ENCODE measurements at places on chromosomes 3 and 15. TPM values are rescaled to one million over a fixed set of nuclear protein-coding genes. Genes with fewer than 3 reads are reported as not detected.
A peak's percentile ranks its signal among the peaks of the same experiment; 100 is the strongest.

The SLC12A1 gene
- not detected for total RNA-seq

The SCG5 gene
- 1.6 TPM for total RNA-seq

The CCR3 gene
- not detected for total RNA-seq

- H3K27ac ChIP-seq, result no peak overlapping the region
- H3K4me3 ChIP-seq, result no peak overlapping the region
Measured at GRCh38 chr3:120693439-120694171, 11.6 kb upstream of the HGD start.

- H3K36me3 ChIP-seq, result no peaks in the 10 kb centered on the region
- H3K27me3 ChIP-seq, result peaks cover 26% of the 10 kb centered on the region
- no peak for DNase-seq
- no peak overlapping the region for H3K27ac ChIP-seq
- H3K4me3 ChIP-seq, result no peak overlapping the region
Measured at GRCh38 chr3:12115849-12116248, 42.9 kb downstream of the TIMP4 start.

GRCh38 chr3:155745795-155746550 is 1.1 kb upstream of the PLCH1 start:
- peaks cover 15% of the 10 kb centered on the region for H3K4me1 ChIP-seq
- DNase-seq, result peak; percentile 21
- no peaks in the 10 kb centered on the region for H3K36me3 ChIP-seq

The CCDC54 gene
- total RNA-seq, result not detected

The COL6A5 gene
- not detected for total RNA-seq

DNA sequence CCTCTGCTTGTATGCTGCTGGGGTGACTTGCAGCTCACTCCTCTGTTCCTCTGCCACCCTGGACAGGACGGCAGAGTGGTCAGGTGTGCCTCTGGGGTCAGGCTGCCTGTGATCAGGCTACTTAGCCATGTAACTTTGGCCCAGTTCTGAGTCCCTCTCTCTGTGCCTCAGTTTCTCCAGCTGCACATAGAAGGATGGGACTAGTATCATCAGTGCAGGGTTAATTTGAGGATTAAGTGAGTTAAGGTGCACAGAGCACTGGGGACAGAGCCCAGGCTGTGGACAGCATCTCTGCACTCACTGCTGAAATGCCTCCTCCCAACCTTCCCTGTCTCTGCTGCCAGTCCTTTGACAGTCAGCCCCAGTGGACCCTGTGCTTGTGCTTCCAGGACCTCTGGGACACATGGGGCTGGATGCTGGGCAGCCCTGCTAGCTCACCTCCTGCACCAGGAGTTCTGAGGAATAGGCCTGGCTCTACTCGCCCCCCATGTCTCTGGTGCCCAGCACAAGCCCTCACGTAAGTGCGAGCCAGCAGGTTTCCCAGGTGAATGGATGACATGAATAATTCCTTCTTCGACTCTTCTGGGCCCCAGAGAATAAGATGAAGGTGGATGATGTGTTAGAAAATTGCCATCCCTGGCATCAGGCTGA is 19.3 kb upstream of the PRR23E start:
- H3K27ac ChIP-seq, result no peak overlapping the region
- H3K27me3 ChIP-seq, result peaks cover 15% of the 10 kb centered on the region
- no peak for DNase-seq
- H3K36me3 ChIP-seq, result no peaks in the 10 kb centered on the region
- no peaks in the 10 kb centered on the region for H3K4me1 ChIP-seq

DNA sequence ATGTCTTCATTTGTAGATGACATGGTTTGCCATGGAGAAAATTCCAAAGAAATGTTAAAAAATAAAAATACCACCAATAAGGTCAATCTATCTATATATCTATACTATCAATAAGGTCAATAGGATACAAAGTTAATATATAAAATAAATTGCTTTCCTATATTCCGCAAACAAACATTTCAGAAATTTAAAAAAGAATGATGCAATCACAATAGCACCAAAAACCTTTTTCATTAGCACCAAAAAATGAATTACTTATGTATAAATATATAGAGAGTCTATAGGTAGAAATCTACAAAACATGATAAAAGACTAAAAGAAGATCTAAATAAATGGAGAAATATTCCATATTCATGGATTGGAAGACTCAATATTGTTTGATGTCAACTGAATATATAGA is 22.8 kb upstream of the GOLGA8A start:
- peaks cover 4% of the 10 kb centered on the region for H3K27me3 ChIP-seq
- no peaks in the 10 kb centered on the region for H3K36me3 ChIP-seq
- no peak overlapping the region for H3K27ac ChIP-seq
- no peaks in the 10 kb centered on the region for H3K4me1 ChIP-seq
- no peak for DNase-seq

DNA sequence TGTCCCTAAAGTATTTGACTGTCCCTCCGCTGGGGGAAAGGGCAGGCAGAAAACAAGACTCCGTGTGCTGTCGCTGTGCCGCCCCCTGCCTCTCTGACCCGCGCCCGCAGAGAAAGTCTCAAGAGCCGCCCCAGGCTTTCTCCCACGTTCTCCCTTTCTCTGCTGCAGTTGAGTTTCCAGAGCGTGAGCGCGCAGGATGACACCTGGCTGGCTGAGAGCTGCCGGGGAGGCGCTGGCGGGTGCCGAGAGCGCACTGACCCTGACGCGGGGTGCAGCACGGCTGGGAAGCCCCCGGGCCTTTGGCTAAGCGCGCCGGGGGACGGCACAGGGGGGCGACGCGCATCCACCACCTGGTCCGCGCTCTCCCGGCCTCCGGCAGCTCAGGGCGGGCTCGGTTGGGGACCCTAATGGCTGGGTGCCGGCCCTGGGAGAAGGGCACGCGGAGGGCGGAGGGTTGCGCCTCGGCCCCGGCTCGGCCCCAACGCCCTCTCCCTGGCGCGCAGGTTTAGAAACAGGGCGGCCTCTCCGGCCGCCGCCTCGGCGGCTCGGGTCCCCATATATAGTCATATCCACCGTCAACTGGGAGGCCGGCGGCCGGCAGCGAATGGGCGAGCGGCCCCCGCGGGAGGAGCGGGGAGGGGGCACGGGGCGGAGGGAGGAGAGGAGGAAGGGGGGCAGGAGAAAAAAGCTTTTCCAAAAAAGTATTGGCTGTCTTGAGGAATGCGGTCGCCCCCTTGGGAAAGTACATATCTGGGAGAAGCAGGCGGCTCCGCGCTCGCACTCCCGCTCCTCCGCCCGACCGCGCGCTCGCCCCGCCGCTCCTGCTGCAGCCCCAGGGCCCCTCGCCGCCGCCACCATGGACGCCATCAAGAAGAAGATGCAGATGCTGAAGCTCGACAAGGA is at the start of gene TPM1:
TPM1 (plus strand) TSS at position 774 of the 903 bp plus-strand sequence; CDS start at position 857, 83 bp downstream.
- H3K27ac ChIP-seq, result no peak within 1 kb of the TSS
- H3K36me3 ChIP-seq, result no peaks in the 10 kb centered on the region
- peaks cover 54% of the 10 kb centered on the region for H3K27me3 ChIP-seq
- peak within 1 kb of the TSS; percentile 48 for H3K4me3 ChIP-seq
- peak; percentile 18 for DNase-seq

The SNX22 gene
- total RNA-seq, result 0.68 TPM

The KLF15 gene
- total RNA-seq, result 0.40 TPM

DNA sequence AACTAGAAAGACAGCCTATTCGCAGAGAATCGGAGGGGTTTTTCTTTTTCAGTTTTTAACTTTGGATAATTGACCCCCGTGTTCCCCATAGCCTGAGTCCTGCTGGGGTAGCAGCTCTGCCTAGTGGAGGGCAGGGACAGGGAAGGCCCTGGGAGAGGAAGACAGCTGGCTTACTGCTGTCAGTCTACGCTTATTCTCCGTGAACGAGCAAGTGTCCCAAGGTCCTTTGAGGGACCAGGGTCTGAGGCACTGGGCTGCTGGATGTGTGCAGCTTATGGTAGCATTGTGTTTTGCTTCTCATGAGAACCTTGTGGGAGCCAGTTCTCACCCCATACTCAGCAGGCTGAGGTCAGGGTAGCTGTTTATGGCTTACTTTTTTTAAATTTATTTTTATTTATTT is 3.0 kb downstream of the LIMD1 start:
- peaks cover 68% of the 10 kb centered on the region for H3K4me1 ChIP-seq
- peaks cover 22% of the 10 kb centered on the region for H3K36me3 ChIP-seq
- no peaks in the 10 kb centered on the region for H3K27me3 ChIP-seq

DNA sequence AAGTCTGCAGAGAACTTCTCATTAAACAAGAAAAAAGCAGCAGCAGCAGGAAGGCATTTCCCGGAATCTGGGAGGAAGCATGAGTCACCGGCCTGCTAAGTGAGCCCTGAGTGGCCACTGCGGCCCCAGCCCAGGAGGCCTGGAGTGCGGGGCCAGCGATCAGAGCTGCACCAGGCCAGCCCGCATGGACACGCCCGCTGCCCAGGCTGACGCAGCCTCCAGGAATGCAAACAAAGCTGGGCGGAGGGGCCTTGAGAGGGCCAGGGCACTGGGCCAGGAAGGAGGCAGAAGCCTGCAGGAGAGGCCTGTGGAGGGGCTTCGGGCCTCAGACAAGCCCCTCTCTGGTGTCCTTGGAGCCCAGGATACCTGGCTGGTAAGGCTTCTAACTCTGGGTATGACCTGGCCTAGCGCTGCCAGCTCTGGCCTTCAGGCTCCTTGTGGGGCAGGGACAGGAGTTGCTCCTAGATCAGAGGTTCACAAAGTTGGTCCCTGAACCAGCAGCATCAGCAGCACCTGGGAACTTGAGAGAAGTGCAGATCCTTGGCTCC is 101.2 kb downstream of the SMAD6 start:
- no peaks in the 10 kb centered on the region for H3K27me3 ChIP-seq
- DNase-seq, result no peak
- no peaks in the 10 kb centered on the region for H3K36me3 ChIP-seq
- no peaks in the 10 kb centered on the region for H3K4me1 ChIP-seq
- H3K27ac ChIP-seq, result no peak overlapping the region
- H3K4me3 ChIP-seq, result no peak overlapping the region

The IL17RE gene
- total RNA-seq, result 1.9 TPM

The HIGD1A gene
- 63.7 TPM for total RNA-seq

DNA sequence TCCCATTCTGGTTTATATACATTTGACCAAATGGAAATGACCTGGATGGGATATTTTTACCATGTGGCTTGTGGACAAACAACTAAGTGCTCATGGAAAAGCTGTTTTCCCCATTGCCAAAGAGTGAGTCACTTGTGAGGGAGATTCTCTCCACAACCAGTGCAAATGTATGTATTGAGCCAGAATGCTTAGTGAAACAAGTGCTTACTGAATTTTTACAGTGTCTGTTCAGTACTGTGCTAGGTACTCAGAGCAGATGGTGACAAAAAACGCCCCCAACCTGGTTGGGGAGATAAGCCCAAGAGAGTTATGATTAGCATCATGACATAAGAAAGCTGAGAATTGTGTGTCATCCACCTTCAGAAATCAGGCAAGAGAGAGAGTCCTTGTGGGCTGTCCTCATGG is 2.3 kb downstream of the CHP1 start:
- H3K4me1 ChIP-seq, result peaks cover 32% of the 10 kb centered on the region
- no peaks in the 10 kb centered on the region for H3K27me3 ChIP-seq
- no peak overlapping the region for H3K27ac ChIP-seq
- no peaks in the 10 kb centered on the region for H3K36me3 ChIP-seq
- no peak overlapping the region for H3K4me3 ChIP-seq

The TMCC1 gene
- total RNA-seq, result 20.8 TPM

The ISL2 gene
- total RNA-seq, result 0.19 TPM

GRCh38 chr15:99502182-99502581 is 63.6 kb upstream of the MEF2A start:
- no peak overlapping the region for H3K27ac ChIP-seq
- peaks cover 30% of the 10 kb centered on the region for H3K4me1 ChIP-seq
- no peaks in the 10 kb centered on the region for H3K36me3 ChIP-seq
- H3K4me3 ChIP-seq, result no peak overlapping the region
- peaks cover 2% of the 10 kb centered on the region for H3K27me3 ChIP-seq
- DNase-seq, result peak; percentile 73

The TM4SF18 gene
- total RNA-seq, result not detected

DNA sequence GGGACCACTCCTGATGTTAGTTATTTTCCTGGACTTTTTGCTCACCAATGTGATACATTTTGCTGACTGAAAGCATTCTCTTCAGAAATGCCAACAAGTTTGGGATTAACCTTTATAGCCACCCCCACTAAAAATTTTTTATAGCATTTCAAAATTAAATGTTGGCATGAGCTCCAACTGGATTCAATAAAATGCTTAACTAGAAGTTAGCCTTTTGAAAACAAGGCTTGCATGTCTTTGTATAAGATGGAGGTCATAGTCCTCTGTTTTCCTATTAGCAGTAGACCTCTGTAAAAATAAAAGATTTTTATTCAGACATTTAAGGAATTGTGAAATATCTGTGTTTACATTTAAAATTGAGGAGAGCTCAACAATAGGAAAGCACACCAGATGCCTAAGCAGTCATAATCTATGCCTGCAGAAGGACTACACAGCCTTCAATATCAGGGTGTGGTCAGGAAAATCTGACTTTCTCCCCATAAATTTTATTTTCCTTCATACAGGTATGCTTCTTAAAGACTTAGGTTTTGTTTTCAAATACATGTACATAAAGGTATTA is 87.2 kb downstream of the DNAJC13 start:
- DNase-seq, result no peak
- H3K36me3 ChIP-seq, result peaks cover 45% of the 10 kb centered on the region
- H3K4me3 ChIP-seq, result no peak overlapping the region
- H3K27ac ChIP-seq, result no peak overlapping the region

DNA sequence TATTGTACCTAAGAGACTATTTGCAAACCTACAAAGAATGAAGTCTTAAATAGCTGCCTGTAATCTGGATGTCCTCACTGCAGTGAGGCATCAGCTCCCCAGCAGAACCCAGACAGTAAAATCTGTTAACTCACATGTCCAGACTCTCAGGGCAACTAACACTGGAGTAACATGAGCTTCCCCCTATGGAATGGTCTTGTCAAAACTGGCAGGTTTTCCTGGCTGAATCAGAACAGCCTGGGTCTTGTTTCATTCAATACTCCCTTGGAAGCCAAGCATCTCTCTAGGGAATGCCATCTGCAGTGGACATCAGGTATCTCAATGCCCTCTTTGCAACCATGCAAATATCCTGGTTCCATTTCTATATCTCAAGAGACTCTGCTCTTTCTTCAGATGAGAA is 24.4 kb downstream of the PTPN9 start:
- H3K36me3 ChIP-seq, result no peaks in the 10 kb centered on the region
- H3K4me3 ChIP-seq, result no peak overlapping the region
- H3K27ac ChIP-seq, result no peak overlapping the region
- no peak for DNase-seq
- peaks cover 3% of the 10 kb centered on the region for H3K4me1 ChIP-seq
- H3K27me3 ChIP-seq, result no peaks in the 10 kb centered on the region

- no peak overlapping the region for H3K27ac ChIP-seq
- no peaks in the 10 kb centered on the region for H3K27me3 ChIP-seq
- no peaks in the 10 kb centered on the region for H3K4me1 ChIP-seq
- no peak for DNase-seq
- no peaks in the 10 kb centered on the region for H3K36me3 ChIP-seq
- H3K4me3 ChIP-seq, result no peak overlapping the region
Measured at GRCh38 chr3:27556887-27557286, 72.7 kb upstream of the SLC4A7 start.

The TRIM71 gene
- total RNA-seq, result 0.02 TPM

DNA sequence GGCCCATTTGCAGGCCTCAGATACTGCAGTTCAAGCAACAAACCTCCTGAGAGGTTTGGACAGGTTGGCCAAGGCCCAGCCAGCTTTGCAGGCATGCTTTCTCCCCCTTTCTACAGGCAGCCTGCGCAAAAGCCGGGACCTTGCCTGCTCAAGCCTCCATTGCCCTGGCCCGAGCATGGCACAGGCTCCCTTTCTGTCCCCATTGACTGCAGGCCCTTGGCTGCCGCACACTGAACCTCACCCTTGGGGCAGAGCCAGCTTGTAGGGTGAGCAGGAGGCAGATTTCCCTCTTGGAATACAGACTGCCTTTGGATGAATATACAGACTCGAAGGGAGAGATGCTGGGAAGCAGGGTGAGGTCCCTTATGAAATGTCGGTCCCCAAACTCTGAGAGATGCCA is 461.7 kb upstream of the PROK2 start:
- H3K36me3 ChIP-seq, result no peaks in the 10 kb centered on the region
- no peak overlapping the region for H3K4me3 ChIP-seq
- H3K4me1 ChIP-seq, result no peaks in the 10 kb centered on the region
- no peak overlapping the region for H3K27ac ChIP-seq

Data from activated CD4-positive, alpha-beta memory T cell treated with anti-CD3 and anti-CD28 coated beads for 36 hours (primary cell).